HL-60 (cell line): ENCODE measurements at places on chromosomes 12 and 14.

GRCh38 chr14:30054201-30054600, 126.6 kb upstream of the PRKD1 start:
- no peak for DNase-seq

GRCh38 chr12:124465473-124465872, 101.9 kb downstream of the NCOR2 start:
- DNase-seq: no peak

DNA sequence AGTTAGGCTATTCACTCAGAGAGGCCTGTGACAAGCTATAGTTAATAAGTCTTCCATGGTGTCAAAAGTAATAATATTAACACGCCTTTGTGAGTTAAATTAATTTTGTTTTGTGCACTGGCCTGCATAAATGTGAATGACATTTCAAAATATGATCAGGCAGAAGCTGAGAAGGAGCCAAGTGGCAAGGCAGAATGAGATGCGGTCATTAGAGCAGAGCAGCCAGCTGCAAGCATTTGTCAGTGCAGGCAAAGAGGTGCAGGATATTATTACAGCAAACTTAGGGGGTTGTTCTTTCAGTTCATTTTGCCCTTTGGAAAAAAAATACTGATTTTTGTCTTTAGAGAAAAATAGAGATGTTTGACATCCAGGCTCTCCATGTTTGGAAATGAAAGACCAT, 364.5 kb downstream of the PAWR start:
- DNase-seq: no peak

DNA sequence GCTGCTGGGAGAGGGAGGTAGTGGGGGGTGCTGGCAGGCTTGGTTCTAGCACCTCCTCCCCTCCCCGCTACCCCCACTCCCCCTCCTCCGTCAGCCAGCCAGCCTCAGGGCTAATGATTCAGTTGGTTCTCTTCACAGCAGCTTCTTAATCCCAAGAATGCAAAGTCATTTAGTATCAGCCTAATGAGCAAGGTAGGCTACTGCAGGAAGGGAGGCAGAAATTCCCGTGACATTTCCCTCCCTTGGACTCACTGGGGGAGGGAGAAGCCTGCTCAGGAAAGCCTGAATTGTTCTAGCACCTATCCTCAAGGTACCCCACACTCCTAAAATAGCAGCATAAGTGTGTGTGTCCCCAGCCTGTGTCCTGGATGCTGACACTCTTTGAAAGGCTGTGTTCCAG, 29.8 kb downstream of the ITPK1 start:
- peak; percentile 6 for DNase-seq

- no peak for DNase-seq
Measured at GRCh38 chr14:87148655-87149054, 844.3 kb downstream of the GALC start.

DNA sequence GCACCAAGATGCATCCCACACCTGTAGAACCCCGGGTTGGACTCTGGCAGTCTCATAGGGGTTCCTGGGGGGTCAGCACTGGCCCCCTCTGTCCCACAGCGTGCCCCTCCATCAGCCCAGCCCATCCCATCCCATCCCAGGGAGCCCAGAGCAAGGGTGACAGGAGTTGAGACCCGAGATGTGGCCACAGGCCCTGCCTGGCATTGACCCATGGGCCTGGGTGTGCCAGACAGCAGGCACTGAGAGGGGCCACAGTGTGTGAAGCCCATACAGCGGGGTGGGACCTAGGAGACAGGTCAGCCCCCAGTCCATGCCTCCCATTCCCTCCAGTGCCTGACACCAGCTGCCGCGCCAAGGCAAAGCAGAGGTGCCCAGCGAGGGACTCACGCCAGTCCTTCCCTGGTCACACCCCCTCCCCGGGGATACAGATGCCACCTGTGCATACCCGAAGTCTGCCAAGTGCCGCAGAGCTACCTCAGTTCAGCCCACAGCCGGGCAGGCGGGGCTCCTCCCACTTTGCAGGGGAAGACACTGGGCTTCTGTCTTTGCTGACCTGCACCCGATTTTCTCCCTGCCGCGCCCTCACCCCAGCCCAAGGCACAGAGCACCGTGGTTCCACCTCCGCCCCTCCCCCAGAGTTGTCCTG, 50.4 kb downstream of the CYP46A1 start:
- no peak for DNase-seq
